RCC 7860 (cell line): ENCODE measurements at places on chromosomes 5 and 9.

- DNase-seq = no peak
These were observed 1688.4 kb upstream of the CDH9 start for GRCh38 chr5:28726815-28727214.

GRCh38 chr5:927172-928015, 34.7 kb downstream of the TRIP13 start:
- no peak for DNase-seq

DNA sequence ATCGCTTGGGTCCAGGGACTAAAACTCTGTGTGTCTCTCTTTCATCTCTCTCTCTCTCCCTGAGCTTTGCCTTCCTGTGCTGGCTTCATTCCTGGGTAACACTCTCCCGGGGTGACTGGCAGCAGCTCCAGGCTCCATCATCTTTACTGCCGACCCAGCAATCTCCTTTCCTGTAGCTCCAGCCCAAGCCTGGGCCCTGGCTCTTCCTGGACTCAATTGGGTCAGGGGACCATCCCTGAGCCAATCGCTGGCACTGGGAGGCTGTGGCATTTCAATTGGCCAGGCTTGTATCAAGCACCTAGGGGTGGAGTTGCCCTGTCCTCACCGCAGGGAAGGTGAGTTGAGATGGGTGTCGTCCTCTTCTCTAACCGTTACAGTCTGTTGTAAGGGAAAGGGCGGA, 31.9 kb downstream of the FAM240B start:
- no peak for DNase-seq

DNA sequence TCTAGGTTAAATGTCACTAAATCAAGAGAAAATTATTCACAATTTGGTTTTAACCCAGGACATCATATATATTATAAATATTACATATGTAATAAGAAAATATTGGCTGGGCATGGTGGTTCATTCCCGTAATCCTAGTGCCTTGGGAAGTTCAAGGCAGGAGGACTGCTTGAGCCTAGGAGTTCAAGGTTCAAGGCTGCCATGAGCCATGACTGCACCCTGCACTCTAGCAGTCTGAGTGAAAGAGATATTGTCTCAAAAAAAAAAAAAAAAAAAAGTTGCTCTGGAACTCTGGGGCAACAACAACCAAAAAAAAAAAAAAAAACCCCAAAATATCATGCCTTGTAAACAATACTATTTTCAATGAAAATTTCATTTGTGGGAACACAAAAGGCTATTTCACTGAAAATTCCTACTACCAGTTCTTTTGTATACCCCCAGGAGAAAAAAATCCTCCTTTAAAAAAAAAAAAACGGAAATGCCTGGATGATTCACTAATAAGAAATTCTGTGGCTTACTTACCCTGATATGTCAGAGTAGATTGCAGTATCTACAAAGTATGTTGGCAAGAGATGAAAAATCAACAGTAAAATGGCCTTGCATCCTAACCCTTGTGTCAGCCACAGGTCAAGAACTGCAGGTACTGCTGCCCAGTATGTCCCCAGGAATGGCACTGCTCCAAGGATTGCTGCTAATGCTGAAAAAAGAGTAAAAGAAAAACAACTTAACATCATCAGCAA, 22.6 kb upstream of the CTNNAL1 start:
- DNase-seq = peak; percentile 94

DNA sequence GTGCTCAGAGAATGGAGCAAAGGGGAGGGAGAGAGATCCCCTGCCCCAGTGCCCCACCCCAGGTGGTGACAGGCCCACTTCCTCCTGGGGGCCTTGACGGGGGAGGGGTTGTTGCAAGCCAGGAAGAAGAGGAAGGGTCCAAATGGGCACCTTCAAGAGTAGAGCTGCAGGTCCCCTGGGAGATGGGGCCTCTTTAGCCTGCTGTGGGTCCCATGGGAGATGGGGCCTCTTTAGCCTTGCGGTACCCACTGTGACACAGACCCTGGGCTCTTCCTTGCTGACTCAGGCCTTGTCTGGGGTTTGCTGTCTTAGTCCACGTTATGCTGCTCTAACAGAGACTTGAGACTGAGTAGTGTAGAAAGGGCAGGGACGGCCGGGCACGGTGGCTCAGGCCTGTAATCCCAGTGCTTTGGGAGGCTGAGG, 9.6 kb upstream of the TOR4A start:
- DNase-seq = no peak

GRCh38 chr9:137482094-137482781, 23.1 kb upstream of the NSMF start:
- peak; percentile 20 for DNase-seq

DNA sequence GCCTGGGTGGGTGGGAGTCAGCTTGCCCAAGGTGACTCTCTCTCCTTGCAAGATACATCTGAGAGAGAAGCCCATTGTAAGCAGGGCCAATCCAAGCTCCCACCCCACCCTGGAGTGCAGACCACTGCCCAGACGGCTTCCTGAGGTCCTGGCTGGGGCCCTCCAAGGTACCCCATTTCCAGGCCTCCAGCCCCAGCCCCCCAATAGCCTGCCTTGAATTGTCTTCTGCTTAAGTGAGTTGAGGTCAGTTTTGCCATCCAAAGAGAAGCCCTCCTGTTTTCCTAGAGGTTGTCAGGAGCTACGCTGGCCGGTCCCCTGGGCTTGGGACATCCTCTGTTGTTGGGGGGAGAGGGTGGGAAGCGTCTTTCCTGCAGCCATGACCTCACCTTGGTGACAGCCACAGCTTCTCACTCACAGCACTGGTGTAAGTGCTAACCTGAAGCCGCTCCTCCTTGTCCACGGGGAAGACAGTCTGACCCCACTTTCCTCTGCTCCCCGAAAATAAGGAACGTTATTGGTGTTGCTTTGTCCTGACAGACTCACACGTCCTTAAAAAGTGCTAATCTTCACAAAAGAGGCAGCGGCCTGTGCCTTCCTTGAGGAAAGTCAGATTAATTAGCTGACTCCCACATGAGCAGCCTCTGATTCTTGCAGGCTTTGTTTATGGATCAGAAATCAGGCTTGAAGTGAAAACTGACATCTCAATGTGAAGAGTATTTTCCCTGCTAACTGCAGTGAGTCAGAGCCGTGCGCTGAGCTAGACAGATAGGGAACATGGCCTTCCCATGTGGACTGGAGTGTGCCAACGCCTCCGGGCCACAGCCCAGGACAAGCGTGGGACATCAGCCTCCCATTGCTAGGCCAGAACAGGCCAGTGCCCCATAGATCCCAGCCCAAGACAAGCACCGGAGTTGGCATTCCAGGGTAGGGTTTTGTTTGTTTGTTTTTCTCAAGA, 52.3 kb downstream of the ADAMTS2 start:
- DNase-seq = no peak

GRCh38 chr9:113692256-113692655, 183.9 kb upstream of the ZNF618 start:
- DNase-seq = no peak

DNA sequence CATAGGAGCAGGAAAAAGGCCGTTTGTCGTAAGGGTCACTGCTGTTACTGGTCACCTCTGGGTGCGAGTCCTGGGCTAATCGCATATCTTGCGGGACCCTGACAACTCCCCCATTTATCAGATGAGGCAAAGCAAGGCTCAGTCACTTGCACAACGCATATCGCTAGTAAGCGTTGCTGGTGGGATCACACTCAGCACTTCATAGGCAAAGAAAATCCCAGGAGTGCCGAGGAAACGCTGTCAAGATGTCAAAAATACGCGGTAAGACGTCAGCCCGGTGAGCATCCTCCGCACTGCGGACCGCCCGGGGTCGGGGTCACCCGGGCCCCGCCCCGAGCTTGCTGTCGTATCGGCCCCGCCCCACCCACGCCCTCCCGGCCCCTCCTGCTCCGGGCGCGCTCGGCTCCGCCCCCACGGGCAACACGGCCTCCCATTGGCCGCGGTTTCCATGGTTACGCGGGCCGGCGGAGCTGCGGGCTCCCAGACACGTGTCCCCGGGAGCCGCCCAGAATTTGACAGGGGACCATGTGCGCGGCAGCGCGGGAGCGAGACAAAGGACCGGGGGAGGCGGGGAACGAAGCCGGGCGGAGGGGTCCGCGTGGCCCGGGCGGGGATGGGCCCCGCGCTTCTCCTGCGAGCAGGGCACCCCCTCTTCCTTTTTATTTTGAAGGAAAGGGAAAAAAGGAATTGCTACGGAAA, 80.2 kb upstream of the IER5L start:
- DNase-seq = no peak

- no peak for DNase-seq
These were observed 194.3 kb upstream of the MAP3K1 start for GRCh38 chr5:56620903-56621677.

DNA sequence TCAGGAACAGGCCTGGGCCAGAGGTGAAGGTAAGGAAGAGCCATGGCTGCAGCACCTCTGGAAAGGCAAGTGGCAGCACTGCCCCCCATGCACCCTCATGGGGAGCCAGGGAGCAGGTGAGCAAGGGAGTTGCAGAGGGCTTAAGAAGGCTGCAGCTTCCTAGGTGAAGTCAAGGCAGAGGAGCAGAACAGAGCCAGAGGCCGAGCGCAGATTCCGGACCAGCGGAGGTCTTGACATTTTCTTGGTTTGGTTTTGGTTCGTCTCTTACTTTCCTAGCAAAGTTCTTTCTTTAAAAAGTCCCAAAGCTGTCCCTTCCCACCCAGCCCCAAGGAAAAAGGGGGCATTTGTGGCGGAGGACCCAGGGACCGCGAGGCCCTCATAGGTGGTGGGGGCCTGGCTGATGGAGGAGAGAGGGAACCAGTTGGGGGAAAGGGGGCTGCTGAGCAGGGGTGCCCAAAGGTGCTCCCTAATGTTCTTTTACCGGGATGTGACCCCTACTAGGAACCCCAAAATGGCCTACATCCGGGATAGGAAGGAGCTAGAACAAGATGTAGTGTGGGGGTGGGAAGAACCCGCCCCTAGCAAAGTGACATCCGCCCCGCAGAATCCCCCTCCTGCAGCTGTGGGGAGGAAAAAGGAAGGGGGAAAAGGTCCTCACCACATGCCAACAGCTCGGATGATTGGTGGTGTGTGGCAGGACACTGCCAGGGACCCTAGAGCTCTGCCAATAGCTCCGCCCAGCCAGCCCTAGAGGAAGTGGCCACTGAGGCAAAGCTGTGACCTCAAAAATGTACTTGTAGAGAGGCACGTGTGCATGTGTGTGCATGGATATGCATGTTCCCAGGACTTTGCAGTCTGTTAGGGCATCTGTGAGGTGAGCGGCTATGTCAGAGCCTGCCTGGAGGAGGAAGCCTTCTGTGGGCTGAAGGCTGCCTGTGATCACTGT, 914 bp upstream of the CD72 start:
- no peak for DNase-seq

DNA sequence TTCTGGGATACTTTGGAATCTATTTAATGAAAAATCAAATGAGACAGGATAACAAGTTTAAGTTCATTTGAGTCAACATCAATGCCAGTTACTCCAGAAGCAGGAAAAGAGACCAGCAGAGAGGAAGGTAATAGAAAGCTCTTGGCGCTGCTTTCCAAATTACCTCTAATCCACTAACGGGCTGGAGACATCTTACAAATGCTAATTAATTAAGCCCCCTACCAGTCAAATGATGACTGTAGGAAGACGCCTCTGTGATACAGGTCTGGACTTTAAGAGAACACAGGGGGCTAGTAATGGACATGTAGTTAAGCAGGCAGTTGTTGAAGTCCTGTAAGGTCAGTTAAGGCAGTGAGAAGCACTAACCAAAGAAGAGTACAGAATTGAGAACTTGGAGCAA, 65.3 kb upstream of the HTR4 start:
- no peak for DNase-seq

DNA sequence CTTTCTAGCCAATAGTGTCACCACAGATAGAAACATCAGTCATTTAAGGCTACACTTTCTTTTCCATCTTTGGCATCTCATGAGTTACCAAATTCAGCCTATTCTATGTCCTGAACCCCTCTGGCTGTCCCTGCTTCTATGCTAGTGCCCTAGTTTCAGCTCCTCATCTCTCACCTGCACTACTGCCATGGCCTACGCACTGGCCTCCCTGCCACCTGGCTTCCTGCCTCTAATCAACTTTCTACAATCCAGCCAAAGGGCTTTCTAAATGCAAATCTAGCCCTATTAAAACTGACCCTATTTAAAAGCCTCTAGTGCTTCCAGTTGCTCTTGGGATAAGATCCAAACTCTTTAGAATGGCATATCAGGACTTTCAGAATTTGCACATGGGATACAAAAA, 482.9 kb downstream of the TMEM38B start:
- DNase-seq = no peak

DNA sequence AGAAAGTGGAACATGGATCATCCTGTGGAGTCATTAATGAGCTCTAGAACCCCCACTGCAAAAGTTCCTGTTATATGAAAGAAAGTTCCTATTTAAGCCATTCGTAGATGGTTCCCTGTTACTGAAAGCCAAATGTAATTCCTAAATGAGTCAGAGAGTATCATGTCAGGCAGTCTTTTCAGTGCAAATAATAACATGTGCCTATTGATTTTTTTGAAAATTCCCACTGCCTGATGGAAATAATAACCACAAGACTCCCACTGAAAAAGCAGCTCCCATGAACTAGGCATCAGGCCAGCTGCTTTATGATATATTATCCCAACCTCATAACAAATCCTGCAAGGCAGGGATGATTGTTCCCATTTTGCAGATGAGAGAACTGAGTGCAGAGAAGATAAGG, 217.2 kb downstream of the DAB2IP start:
- no peak for DNase-seq

- no peak for DNase-seq
These were observed 755.3 kb downstream of the TLE1 start for GRCh38 chr9:80934095-80934494.

- no peak for DNase-seq
These were observed 1.6 kb downstream of the ELL2 start for GRCh38 chr5:95959888-95960666.

DNA sequence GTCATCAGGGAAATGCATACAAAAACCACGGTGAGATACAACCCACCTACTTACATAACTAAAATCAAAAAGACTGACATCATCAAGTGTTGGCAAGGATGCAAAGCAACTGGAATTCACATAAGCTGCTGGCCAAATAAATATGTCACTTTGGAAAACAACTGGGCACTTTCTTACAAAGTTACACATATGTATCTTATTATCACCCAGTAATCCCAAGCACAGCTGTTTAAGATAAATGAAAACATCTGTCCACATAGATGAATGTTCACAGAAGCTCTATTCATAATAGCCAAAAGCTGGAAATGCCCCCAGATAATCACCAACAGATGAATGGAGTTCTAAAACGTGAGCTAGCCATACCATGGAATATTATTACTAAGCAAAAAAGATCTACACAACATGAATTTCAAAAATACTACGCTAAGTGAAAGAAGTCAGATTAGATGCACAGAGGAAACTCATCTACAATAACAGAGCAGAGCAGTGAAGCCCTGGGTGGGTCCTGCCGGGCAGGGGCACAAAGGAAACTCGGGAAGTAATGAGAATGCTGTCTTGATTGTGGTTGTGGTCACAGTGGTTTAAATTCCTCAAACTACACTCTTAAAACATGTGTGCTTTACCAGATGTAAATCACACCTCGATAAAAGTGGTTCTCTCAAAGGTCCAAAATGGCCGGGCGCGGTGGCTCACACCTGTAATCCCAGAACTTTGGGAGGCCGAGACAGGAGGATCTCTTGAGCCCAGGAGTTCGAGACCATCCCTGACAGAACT, 8.5 kb downstream of the CAMSAP1 start:
- DNase-seq = no peak

- no peak for DNase-seq
These were observed 23.0 kb upstream of the NR3C1 start for GRCh38 chr5:143426437-143426991.
